Bronchial smooth muscle cell (primary cell): ENCODE measurements at places on chromosomes 2 and 18. TPM values are rescaled to one million over a fixed set of nuclear protein-coding genes. Genes with fewer than 3 reads are reported as not detected.

The ERFE gene
- total RNA-seq, result 0.32 and 1.3 TPM in 2 replicates

The ANO7 gene
- total RNA-seq, result 0.09 and 0.63 TPM in 2 replicates

The ATP9B gene
- total RNA-seq, result 41.3 and 46.7 TPM in 2 replicates

The ACVR1C gene
- 0.16 and 0.43 TPM in 2 replicates for total RNA-seq

The IL1RN gene
- 0.16 TPM in 1 of 2 replicates, not detected in the other for total RNA-seq

The SLC1A4 gene
- total RNA-seq, result 2.8 and 5.9 TPM in 2 replicates

The IL1R1 gene
- 59.3 and 108 TPM in 2 replicates for total RNA-seq

The ARHGAP28 gene
- total RNA-seq, result 0.32 and 5.0 TPM in 2 replicates

The LHCGR gene
- total RNA-seq, result not detected in 2 replicates

The RUFY4 gene
- total RNA-seq, result not detected in 2 replicates

The FEV gene
- not detected in 2 replicates for total RNA-seq

The STARD6 gene
- 0.17 and 0.32 TPM in 2 replicates for total RNA-seq

The ZNF804A gene
- total RNA-seq, result 0.86 and 4.7 TPM in 2 replicates

The IL1RL2 gene
- total RNA-seq, result 1.9 and 2.2 TPM in 2 replicates

The DSC2 gene
- under 0.01 and 0.09 TPM in 2 replicates for total RNA-seq

The GDF7 gene
- total RNA-seq, result under 0.01 TPM in 2 replicates

The CCDC74B gene
- total RNA-seq, result 4.1 and 10.6 TPM in 2 replicates

The LIMS4 gene
- total RNA-seq, result 0.77 and 4.7 TPM in 2 replicates

The PLB1 gene
- 2.5 and 3.9 TPM in 2 replicates for total RNA-seq

The ADAM17 gene
- total RNA-seq, result 47.3 and 90.2 TPM in 2 replicates

The ATP6V1B1 gene
- total RNA-seq, result 0.79 and 1.3 TPM in 2 replicates
